ENCODE measurements at places on chromosomes 6 and 20. TPM values are rescaled to one million over a fixed set of nuclear protein-coding genes. Genes with fewer than 3 reads are reported as not detected.

Gene DEFB113
- not detected for total RNA-seq

Gene ARMC2
- total RNA-seq = 0.79 TPM

Gene RAMACL
- 6.6 TPM for total RNA-seq

Gene SRXN1
- 30.3 TPM for total RNA-seq

Gene C2
- not detected for total RNA-seq

Gene CCN5
- total RNA-seq = not detected

Gene LAMA4
- 842 TPM for total RNA-seq

Gene SCUBE3
- 0.85 TPM for total RNA-seq

Gene PRSS16
- total RNA-seq = not detected

Gene DEFB119
- total RNA-seq = not detected

Gene RNF39
- not detected for total RNA-seq

Gene KIFC1
- 12.4 TPM for total RNA-seq

Gene GTSF1L
- not detected for total RNA-seq

Gene TNFAIP3
- 13.4 TPM for total RNA-seq

Gene MAP1LC3A
- total RNA-seq = 20.9 TPM

Data from dermis blood vessel endothelial cell (primary cell).